Activated CD4-positive, alpha-beta T cell treated with anti-CD3 and anti-CD28 coated beads for 36 hours (primary cell): ENCODE measurements at places on chromosomes 3 and 15.
A peak's percentile ranks its signal among the peaks of the same experiment; 100 is the strongest.

DNA sequence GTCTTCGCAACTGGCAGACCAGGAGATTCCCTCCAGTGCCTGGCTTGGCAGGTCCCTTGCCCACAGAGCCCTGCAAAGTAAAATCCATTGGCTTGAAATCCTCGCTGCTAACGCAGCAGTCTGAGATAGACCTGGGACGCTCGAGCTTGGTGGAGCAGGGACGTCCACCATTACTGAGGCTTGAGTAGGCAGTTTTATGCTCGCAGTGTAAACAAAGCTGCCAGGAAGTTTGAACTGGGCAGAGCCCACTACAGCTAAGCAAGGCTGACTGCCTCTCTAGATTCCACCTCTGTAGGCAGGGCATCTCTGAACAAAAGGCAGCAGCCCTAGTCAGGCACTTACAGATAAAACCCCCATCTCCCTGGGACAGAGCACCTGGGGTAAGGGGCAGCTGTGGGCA is 205.0 kb upstream of the MME start:
- no peak for DNase-seq
- no peaks in the 10 kb centered on the region for H3K36me3 ChIP-seq
- H3K4me3 ChIP-seq, result no peak overlapping the region
- no peaks in the 10 kb centered on the region for H3K27me3 ChIP-seq
- no peaks in the 10 kb centered on the region for H3K4me1 ChIP-seq

DNA sequence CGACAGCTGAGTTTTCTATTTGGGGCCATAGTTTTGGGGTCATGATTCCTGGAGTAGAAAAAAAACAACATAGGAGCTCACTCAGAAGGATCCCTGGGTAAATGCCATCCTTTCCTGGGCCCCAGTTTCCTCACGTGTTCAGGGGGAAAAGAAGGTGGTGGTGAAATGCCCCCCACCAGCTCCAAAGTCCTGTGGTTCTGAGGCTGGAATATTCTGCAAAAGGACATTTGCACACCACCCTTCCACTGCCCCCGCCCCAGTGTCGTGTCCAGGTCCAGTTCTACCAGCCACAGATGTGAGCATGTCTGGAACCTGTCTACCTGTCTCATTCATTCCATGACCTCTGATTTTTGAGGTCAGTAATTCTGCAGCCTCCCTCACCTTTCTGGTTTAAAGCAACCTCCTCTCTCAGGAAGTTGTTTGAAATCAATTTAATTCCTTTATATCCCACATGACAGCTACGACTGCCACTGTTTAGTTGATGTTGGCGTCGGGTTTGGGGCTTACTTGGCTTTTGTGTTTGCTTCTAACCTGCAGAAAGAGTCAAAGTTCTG is 82.1 kb downstream of the SMAD3 start:
- peaks cover 78% of the 10 kb centered on the region for H3K4me1 ChIP-seq
- no peaks in the 10 kb centered on the region for H3K27me3 ChIP-seq
- DNase-seq, result no peak

DNA sequence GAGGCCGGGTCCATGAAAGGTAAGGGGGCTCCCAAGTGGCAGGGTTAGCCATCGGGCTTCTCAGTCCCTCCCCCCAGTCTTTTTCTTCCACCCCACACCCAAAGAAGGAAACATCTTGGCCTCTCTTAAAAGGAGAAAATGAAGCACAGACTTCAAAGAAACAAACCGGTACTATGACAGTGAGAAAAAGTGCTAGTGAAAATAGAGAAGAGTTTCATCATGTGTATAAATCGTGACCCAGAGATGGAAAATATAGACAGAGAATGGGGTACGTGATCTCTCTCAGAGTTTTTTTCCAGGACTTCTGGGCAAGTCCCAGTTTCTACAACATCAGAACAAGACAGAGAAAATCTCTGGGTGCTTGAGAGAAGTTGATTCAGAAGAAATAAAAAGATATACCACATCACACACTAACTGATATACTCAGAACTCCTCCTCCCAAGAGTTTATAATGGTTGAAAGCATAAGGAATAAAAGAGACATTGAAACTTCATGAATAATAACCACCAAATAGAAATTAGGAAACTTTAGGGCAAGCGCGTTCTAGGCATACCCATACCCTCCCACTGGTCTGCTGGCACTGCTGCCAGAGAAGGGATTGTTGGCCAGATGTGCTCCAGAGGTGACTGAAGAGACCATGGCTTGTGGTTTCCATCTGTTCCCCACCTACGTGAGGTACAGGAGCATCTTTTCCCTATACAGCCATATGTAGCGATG is 318.9 kb upstream of the CHRM5 start:
- peak; percentile 28 for DNase-seq
- peaks cover 14% of the 10 kb centered on the region for H3K27me3 ChIP-seq
- H3K36me3 ChIP-seq, result no peaks in the 10 kb centered on the region
- peaks cover 12% of the 10 kb centered on the region for H3K4me1 ChIP-seq

- no peaks in the 10 kb centered on the region for H3K27me3 ChIP-seq
- no peaks in the 10 kb centered on the region for H3K36me3 ChIP-seq
- H3K27ac ChIP-seq, result no peak overlapping the region
- DNase-seq, result no peak
These were observed 54.5 kb upstream of the C3orf80 start for GRCh38 chr3:160170409-160171370.
